Endothelial cell of umbilical vein (primary cell): ENCODE measurements at places on chromosomes 7 and 10. TPM values are rescaled to one million over a fixed set of nuclear protein-coding genes. Genes with fewer than 3 reads are reported as not detected.

GRCh38 chr7:23662124-23662983 lies 17.6 kb upstream of the FAM221A start:
- no peak for DNase-seq

GRCh38 chr10:73017955-73018480 lies 63.4 kb upstream of the PLA2G12B start:
- DNase-seq = no peak

GRCh38 chr7:125504848-125505247 lies 575.2 kb upstream of the POT1 start:
- no peak for DNase-seq

DNA sequence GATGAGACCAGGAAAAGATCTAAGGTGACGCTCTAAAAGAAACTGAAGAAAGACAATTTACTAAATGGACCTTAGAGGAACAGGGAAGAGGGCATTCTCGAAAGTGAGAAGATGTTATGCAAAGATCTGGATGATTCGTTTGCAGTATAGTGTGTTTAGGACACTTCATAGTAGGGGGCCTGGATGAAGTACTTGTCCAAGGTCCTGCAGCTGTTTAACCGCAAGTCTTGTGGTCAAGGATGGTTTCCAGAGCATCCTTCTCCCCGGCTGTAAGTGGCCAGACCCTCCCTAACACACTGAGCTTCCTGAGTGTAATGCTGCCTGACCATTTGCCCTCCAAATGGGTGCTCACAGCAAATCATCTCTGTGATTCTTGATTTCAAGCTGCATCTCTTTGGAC lies 101.6 kb downstream of the XPNPEP1 start:
- no peak for DNase-seq

DNA sequence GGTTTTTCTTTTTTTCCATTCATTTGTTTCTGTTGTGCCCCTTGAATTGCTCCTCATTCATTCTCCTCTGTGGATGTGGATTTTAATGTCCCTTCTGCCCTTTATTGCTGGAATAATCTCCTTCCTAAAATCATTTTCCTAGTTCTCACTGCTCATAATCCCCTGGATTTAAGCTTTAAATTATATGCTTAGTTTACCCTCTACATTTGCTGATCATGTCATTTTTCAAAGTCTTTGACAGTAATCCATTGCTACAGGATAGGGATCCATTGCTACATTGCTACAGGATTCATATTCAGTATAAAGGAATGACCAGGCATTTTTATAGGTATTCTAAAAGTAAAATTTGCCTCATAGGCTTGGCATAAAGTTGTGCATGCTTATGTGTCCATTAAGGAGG lies 14.3 kb downstream of the ADAM22 start:
- DNase-seq = no peak

- peak; percentile 96 for DNase-seq
Measured at GRCh38 chr10:30583778-30584415, 45.7 kb downstream of the LYZL2 start.

DNA sequence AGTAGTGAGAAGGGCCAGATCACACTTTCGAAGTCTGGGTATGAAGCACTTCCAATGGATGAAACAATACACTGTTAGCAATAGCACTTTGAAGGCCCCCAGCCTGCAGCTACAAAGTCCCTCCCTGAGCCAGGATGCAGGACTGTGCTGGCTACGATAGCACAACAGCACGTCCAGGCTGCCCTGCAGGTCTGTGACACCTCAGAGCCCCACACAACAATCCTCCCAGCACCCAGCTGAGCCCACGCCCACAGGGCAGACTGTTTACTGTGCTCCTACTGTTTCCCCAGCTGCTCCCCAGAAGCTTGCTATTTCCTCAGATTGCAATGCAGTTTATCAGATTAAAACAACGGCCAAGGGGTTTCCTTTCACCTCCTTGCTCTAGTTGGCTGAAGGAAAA lies 71.4 kb downstream of the HTR5A start:
- DNase-seq = no peak

DNA sequence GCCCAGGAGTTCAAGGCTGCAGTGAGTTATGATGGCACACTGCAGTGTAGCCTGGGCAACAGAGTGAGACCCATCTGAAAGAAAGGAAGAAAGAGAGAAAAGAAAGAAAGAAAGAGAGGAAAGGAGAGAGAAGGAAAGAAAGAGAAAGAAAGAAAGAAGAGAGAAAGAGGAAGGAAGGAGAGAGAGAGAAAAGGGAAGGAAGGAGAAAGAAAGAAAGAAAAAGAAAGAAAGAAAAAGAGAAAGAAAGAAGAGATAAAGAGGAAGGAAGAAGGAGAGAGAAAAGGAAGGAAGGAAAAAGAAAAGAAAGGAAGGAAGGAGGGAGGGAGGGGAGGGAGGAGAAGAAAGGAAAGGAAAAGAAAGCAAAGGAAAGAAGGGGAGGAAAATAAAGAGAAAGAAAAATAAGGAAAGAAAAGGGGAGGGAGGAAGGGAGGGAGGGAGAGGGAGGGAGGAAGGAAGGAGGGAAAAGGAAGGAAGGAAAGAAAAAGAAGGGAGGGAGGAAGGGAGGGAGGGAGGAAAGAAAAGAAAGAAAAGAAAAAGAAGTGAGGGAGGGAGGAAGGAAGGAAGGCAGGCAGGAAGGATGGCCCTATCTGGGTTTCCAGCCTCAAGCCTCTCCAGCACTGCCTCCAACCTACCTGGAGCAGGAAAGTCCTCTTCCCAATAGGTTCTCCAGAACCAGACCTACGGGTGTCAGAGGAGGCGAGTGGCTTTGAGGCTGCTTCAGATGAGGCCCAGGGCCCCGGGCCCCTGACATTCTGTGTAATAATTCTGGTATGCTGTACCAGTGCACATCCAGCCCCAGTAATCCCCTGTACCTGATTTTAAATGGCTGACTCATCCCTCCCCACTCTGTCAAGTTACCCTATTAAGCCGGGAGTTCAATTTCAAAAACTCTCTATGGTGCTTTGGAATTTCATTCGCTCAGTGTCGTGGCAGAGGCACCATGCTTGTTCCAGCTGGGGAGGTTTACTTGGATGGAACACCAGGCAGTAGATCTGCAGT lies 6.8 kb upstream of the PARD3 start:
- DNase-seq = no peak

- DNase-seq = peak; percentile 48
Measured at GRCh38 chr7:137882261-137882668, 35.5 kb upstream of the DGKI start.

DNA sequence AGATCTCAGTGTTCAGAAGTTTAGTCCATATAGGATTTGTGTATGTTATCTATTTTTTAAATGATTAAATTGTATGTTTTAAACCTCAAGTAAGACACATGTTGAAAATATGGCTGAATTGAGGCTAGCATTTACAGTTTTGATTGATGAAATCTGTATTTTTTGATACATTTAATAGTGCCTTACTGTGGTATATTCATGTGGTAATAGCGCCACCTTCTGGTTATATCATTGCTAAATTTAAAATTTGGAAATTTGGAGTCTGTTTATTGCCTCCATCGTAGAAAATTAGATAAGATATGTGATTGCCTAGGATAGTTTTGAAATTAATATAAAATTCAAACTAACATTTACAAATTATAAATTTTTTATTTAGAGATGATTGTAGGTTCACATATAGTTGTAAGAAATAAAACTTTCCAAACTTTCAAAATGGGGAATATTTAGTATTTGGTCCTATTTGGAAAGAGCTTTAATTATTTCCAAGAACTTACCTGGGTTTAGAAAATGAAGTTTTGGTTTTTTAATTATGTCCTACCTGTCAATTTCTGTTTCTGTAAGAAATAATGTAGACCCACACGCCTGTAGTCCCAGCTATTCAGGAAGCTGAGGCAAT lies 19.1 kb upstream of the ARMS2 start:
- peak; percentile 64 for DNase-seq

DNA sequence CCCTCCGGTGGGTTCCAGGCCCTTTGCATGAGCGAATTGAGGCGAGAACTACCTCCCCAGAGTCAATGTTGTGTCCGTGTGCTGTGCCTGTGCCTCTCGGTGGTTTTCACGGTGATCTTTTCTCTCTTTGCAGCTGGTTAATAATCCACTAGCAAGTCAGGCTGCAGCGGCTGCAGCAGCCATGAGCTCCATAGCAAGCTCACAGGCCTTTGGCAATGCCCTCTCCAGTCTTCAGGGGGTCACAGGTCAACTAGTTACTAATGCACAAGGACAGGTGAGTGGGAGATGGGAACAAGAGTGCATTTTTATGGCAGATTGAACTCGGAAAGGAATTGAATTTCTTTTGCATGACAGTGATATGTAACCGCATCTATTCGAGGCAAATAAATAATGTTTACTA lies 159.7 kb upstream of the YAE1 start:
- DNase-seq = no peak

DNA sequence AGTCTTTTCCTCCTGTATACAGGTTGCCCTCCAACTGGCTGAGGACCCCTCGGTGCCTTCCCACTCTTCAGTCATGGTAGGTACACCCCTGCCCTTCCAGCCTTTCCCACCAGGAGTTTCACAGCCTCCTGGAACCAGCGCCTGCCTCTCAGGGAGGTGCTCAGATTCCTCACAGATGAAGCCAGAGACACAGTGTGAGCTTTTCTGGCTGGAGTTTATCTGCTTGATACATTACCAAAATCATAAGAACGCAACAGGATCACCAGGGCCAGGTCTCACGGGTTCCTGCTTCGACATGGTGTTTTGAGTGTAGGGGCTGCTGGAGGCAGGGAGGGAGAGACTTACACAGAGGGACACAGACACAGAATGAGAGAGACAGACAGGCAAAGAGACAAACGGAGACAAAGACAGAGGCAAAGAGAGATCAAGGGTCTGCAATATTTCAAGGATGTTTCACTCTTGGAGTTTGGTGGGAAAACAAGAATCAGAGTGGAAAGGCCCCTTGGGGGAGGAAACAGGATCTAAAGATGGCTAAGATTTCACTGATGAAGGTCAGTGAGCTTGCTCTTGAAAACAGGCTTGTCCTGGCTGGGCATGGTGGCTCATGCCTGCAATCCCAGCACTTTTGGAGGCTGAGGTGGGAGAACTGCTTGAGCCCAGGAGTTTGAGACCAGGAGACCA lies 6.5 kb upstream of the INMT start:
- DNase-seq = no peak

GRCh38 chr10:76491216-76491615 lies 1059.8 kb downstream of the LRMDA start:
- DNase-seq = peak; percentile 88

The MAGI2 gene
- 5.8 and 6.0 TPM in 2 replicates for total RNA-seq

The SEM1 gene
- 81.6 and 94.7 TPM in 2 replicates for total RNA-seq

The SLC29A4 gene
- total RNA-seq = 5.2 and 6.4 TPM in 2 replicates

The ZNHIT1 gene
- total RNA-seq = 89.9 and 90.5 TPM in 2 replicates

The PAPOLB gene
- total RNA-seq = 0.07 TPM in 2 replicates
